Stimulated activated CD8-positive, alpha-beta memory T cell treated with anti-CD3 and anti-CD28 coated beads, Interleukin-2, amount 100 ng/mL, for 1 hour (primary cell): ENCODE measurements at places on chromosomes 1 and 21.

- no peak for DNase-seq
Observed at GRCh38 chr21:29033301-29033700, 8.8 kb downstream of the USP16 start.

GRCh38 chr21:33844104-33844889 lies 71.3 kb downstream of the ATP5PO start:
- no peak for DNase-seq

DNA sequence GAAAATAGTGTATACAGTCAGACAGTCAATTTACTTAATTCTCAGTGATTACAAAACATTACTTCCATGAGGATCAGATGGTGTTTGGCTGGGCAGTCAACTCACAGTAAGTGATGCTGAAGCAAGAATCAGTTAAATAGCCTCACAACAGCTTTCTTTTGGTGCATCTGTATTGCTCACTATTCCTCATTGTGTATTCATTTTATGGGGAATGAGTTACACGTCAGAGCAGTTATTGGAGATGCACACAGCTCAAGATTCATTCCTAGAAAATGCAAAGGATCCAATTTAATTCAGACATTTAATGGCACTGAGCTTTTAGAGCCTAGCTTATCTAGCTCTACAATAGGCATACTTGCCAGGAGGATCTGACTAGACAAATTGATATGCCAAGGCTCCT lies 150.6 kb downstream of the HS2ST1 start:
- no peak for DNase-seq

GRCh38 chr21:42699196-42699595 lies 45.8 kb downstream of the PDE9A start:
- no peak for DNase-seq

DNA sequence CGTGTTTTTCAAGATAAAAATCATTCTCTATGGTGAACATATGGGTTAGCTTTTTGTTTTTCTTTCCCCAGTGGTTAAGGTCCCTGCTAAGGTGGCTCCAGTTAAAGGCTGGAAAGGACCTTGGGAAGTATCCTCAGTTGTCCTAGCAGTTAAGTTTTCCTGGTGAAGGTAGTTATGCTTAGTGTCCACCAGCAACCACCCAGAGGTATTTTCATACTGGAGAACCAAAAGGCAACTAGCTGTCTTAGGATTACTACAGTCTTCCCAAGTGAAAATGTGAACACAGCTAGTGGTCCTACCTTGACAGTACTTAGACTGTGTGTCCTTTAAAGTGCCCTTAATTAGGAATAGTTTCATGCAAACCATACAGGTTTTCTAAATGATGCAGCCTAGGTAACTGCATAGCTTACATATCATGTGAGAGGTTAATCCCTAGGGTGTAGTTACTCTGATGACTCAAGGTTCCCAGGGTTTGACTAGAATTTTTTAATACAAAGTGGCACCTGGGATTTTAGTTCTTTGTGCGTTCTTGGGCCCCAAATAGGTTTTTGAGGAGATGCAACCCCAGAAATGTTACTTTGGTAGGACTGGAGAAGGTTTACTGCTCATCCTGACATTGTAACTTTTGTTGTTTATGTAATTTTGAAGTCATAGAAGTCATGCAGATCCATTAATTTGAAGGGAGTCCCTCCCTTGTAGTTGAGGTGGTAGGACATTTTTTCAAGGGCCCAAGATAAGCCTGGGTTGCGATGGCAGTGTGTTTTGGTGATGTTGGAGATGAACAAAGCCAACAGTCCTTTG lies 36.5 kb downstream of the YY1AP1 start:
- DNase-seq, result no peak

DNA sequence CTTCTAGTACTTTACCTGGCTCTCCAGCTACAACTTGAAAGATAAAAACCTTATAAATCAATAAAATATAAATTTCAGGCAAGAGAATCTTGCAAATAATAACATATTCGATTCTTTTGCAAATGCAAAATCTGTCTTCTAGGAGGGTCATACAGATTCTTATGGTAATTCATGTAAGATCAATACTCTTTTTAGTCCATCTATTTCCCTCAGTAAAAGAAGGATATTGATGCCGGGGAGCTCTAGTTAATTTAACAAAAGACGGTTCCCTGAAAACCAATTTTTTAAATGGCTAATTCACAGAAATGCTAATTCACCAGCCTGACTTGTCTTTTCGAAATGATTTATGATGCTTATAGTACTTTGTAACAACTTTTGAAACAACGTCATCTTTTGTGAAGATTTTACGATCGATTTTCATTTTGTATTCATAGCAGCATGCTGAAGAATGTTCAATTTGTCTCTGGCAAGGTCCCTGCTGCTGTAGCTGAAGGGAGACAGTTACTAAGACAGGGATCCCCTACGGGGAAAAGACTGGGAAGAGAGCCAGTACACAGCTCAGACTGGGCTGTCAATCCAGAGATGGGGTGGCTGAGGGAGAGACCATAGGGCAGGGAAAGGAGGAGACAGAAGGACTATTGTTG lies 90.6 kb upstream of the SPAG17 start:
- no peak for DNase-seq

DNA sequence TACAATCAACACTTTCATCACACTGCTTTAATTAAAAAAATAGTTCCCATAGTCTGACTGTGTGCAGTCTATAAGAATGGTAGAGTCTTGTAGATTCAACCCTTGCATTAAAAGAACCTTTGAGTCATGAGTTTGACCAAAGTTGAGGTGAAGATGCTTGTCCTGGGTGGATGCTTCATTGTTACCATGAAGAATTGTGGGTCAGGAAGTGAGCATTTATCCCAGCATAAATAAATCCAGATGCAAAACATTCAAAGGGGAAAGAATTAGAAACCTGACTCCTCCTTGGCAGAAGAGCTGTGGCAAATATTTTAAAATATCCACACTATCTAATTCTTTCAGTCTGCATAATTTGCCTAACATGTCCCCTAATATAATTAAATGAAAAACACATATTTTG lies 72.9 kb upstream of the SPAG17 start:
- DNase-seq, result no peak

GRCh38 chr1:221439008-221439746 lies 302.7 kb downstream of the DUSP10 start:
- peak; percentile 17 for DNase-seq

DNA sequence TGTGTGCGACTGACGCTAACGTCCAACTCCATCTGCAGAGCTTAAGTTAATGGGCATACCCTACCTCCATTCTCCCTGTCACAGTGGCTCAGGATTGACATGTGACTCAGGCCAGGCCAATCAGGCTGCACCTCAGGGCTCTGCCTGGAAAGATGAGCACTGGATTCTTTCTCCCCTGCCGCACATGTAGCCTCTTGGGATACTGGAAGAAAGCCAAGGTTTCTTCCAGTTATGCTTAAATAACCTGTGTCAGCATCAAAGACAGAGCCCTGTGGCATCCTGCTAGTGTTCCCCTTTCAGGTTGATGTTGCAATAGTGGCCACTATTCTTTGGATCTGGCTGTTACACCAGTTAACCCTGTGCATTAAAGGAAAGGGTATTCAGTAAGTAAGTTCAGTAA lies 55.0 kb upstream of the SYT6 start:
- DNase-seq, result no peak

DNA sequence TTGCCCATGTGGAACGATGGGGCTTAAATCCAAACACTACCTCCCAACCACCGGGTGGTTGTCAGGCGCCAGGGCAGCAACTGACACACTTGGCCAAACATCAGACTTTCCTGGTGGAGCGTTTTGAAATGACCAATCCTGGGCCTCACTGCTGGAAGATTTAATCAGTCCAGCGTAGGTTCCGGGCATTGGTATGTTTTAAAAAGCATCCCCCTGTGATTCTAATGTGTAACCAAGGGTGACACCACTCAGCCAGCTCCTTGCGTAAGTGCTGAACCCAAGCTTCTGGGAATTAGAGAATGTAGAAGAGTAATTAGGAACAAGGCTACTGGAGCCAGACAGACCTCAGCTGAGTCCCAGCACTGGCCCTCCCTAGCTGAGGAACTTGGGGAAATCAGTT lies 44.8 kb upstream of the KAZN start:
- DNase-seq, result no peak

DNA sequence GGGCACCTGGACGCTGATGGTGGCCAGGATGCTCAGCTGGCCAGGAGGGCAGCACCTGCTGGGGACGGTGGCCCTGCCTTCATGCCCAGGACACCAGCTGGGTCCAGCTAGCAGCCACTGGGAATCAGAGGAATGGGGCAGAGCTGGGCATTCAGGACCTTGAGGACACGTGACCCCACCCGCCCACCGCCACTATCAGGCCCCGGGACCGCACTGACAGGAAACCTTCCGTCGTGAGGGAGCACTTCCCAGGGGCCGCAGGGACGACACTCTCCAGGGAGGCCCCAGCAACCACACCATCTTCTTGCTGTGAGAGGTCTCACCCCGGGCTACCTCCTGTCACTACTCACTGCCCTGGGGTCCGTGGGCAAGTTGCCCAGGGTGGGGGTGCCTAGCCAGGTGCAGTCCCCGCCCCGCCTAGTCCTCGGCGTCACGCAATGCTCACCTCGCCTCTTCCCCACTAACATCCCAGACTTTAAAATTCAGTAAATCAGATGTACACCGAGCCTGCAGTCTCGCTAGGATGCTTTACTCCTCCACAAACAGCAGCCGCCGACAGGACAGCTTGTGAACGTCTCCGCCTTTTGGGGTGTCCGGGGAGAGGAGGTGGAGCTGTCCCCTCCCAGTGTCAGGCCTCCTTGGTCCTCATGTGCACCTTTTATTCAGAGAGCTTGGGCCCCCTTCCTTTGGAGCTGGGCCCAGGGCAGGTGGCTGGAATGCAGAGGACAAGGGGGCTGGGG lies 4.9 kb downstream of the VWA1 start:
- no peak for DNase-seq

GRCh38 chr1:203287109-203287893 lies 18.0 kb upstream of the BTG2 start:
- DNase-seq, result peak; percentile 69

DNA sequence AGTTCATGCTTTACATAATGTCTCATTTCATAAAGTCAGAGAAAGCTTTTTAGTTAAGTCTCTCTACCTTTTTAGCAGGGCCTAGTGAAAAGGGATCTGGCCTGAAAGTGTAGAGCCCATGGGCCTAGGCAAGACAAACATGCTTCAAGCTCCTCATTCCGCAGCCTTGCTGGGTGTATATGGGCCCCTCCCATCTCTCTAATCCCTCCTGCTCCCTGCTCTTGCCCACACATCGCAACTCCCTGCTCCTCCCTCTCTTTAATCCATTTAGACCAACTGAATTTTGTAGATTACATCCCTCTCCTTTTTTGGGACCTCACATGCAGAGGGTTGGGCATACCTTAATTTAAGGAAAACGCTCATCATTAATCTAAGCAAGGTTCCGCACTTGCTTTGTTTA lies 42.3 kb upstream of the CCDC190 start:
- DNase-seq, result no peak

GRCh38 chr1:157098519-157098918 lies 1.1 kb downstream of the ETV3L start:
- DNase-seq, result no peak

DNA sequence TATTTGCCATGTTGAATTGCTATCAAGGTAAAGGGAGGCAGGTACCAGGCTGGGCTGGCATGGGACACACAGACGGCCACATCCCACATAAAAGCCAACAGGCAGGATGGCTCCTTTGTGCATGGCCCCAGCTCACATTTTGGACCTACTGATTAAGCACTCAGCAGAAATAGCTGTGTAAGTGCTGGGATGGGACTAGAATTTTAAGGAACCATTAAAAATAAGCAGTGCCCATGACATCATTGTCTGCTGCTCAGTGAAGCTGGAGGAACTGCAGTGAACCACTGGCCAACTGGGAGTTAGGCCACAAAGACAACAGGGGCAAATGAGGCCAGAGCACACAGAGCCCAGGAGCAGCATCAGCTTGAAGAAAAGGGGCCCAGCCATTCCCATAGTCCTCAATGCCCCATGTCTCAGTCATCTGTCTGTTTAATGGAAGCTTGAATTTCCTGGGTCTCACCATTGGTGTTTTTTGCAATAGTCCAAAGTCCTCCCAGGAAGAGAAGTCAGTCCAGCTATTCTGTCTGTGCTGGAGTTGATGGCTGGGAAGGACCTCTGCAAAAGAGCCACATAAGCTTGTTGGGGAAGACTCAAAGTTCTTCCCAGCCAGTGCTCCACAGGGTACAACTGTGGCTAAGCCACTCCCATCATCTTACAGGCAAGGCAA lies 45.3 kb upstream of the TNR start:
- no peak for DNase-seq

- no peak for DNase-seq
Observed at GRCh38 chr1:15123925-15124324, 29.6 kb upstream of the TMEM51 start.

- peak; percentile 35 for DNase-seq
Observed at GRCh38 chr1:9615316-9616063, 26.8 kb downstream of the TMEM201 start.

GRCh38 chr1:42379794-42380585 lies 602 bp upstream of the RIMKLA start:
- no peak for DNase-seq

DNA sequence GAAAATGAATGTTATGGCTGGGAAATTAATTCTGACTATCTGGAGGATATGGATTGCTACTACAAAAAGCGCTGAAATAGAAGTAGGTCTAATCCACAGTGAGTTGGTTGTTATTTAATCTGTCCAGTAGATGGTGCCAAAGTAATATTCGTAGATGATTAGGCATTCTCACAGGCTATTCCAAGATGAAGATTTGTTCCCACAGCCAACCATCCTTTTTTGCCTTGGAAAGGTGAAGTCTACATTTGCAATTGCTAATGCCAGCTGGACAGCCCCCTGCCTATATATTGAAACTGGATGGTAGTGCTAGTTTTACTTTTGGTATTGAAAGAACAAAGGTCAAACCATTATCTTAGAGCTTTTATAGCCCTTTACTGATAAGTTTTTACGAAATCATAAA lies 43.8 kb downstream of the RBM11 start:
- DNase-seq, result no peak

DNA sequence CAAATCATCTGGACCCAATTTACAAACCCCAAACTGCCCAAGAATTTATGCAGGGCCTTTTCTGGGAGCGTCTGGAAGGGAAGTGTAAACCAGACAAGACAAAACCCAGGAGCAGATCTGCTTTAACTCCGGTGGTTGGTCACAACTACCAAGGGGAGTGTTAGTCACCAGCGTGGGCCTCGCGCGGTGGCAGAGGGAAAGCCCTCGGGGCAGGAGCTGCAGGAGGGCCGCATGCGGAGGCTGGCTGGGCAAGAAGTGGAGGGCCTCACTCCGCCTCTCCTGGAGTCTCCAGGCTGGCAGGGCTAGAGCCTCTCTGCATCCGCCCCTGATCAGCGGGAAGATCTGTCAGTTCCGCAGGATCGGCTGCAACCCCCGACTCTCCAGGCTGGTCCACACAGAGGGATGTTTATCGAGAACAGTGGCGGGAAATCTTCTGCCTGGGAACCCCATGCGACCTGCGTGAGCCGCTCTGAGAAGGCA lies 2.0 kb downstream of the COL24A1 start:
- DNase-seq, result no peak
